NCI-H460 (cell line): ENCODE measurements at places on chromosomes 7 and 10. TPM values are rescaled to one million over a fixed set of nuclear protein-coding genes. Genes with fewer than 3 reads are reported as not detected.

DNA sequence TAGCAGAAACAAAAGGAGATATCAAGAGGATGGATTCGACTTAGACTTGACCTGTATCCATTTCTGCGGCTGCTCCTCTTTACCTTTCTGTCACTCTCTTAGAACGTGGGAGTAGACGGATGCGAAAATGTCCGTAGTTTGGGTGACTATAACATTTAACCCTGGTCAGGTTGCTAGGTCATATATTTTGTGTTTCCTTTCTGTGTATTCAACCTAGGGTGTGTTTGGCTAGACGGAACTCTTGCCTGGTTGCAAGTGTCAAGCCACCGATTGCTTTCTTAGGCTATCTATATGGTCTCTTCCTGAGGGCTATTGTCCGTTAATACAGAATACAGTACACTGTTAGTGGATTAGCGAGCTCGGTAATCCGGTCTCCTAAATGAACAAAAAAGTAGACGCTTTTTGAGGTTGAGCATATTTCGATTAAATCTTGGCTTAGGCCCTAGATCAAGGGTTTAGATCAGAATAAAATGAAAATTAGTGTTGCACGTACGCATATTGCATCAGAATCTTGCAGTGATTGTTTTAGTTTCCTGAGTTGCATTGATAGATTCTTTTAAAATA, 1.2 kb downstream of the PTEN start:
- DNase-seq = no peak

GRCh38 chr7:88299126-88299525, 7.6 kb downstream of the STEAP4 start:
- DNase-seq = no peak

GRCh38 chr7:24725554-24726241, 31.6 kb downstream of the GSDME start:
- no peak for DNase-seq

DNA sequence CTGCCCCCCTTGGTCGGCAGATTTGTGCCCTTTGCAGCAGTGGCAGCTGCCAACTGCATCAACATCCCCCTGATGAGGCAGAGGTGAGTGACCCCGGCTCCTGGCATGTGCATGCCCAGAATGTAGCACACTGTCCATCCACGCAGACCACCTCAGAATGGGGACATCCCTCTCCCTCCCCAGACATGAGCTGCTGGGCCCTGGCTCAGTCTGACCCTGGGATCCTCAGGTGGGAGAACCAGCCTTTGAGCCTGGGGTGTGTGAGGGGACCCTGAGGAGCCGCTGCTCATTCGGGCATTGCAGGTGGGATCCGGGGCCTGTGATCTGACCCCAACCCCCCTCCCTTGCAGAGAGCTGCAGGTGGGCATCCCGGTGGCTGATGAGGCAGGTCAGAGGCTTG, 5.7 kb downstream of the SFXN3 start:
- DNase-seq = no peak

DNA sequence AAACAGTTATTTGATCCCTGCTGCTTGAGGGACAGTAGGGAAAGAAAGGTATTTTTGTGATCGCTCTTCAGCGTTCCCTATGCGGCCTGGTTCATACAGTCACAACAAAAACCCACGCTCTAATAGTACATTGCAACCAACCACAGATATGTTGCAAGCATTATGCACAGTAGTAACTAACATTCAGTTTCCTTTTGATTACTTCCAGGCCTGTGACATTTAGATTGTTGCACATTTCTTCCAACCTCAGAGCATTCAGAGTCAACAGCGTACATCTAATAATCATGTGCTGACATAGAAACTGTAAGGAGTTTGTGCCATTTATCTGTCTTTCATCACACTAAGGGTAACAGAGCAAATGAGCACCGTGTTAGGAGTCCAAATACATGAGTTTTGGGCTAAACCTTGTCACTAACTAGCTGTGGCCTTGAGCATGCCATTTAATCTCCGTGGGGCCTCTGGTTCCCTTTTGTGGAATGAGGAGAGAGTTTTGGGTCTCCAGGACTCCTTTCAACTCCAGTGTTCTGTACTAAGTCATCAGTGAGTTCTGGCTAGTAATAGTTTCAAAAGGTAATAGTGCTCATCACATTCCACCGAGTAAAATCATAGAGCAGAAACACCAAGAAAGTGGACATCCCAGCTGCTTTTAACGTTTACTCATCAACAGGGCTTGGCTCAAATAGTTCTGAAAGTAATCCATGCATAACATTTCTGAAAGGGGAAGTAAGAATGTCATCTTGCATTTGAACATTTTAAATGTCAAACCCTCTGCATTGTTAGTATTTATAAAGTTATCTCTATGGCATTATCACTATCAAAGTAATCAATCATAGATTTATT, 99.0 kb upstream of the FZD1 start:
- DNase-seq = no peak

GRCh38 chr10:124588736-124589490, 127.3 kb downstream of the LHPP start:
- DNase-seq = no peak

GRCh38 chr10:63288170-63288569, 155.0 kb downstream of the NRBF2 start:
- DNase-seq = no peak

DNA sequence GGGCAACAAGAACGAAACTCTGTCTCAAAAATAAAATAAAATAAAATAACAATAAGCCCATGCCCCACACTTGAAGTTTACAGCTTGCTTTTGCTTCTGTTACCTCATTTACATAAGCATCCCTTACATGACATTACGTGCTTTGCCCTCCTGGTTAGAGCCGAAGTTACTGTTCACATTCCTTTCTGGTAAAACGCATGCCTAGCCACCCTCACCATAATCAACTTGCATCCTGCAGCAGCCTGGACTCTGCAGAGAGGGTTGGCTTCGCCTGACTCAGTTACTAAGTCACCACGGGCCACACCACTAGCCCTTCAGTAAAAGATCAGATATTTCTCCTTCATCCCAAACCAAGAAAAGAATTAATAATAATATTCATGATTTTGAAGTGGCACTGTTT, 736.0 kb upstream of the AUTS2 start:
- DNase-seq = no peak

- DNase-seq = no peak
These were observed 11.6 kb upstream of the ADAMTS14 start for GRCh38 chr10:70660722-70661121.

GRCh38 chr10:117226813-117227451, 14.0 kb upstream of the SLC18A2 start:
- DNase-seq = no peak

DNA sequence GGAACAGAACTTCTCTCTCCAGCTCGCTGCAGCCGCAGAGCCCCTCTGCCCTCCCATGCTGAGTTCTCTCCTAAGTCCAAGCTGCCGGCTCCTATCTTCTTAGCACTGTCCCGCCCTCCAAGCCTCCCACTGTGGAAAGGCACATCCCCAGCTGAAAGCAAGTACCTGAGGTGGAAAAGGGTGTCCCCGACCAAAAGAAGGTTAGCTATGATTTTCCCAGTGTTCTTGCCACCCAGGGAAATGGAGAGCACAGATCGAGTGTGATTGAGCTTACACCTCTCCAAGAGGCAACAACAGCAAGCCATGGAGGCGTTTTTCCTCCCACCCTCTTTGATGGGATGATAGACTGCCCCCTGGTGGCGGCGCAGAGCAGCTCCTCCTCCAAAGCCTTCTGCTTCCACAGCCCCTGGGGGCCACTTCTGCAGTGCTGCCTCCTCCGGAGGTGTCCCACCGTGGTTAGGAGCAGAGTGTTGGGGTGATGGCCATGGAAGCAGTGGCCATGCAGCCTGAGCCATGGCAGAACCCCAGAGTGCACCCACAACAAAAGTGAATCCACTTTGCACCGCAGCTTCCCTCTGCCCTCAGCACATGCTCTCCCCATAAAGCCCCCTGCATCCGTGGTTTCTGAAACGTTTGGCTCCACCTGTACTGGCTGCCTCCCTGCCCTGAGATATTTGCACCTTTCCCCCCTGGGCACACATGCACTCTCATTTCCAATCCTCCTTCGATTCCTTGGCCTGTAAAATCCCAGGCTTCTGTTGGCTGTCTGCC, 143.1 kb upstream of the STK17A start:
- peak; percentile 51 for DNase-seq

DNA sequence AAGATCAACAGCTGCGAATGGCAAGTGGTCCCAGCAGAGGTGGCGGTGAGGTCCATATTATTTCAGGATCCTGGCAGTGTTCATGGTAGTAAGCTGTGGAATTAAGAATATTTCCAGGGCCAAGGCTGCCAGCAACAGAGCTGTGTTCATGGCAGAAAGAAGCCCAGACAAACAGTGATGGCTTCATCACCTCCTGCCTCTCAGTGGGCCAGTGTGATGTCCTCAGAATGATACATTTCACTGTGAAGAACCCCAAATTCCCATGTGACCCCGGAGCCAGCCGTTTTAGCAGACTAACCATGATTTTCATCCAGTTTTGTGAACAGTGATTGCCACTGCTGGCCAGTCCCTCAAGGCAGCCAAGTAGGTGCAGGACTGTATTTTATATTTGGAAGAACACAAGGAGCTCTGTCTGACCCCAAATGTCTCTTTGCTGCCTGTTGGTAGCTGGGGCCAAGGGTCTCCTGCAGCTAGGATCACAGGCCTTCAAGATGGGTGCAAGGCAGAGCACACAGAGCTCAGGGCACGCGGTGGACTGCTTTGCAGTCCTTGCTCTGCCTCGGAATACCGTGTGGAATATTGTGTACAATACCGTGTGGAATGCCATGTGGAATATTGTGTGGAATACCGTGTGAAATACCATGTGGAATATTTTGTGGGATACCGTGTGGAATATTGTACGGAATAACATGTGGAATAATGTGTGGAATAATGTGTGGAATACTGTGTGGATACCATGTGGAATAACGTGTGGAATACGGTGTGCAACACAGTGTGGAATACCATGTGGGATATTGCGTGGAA, 132.3 kb upstream of the CHST15 start:
- no peak for DNase-seq

- DNase-seq = no peak
These were observed at the start of gene PLAU for GRCh38 chr10:73910764-73911552. Gene PLAU, plus strand, starts transcription at chr10:73911132. Its CDS starts 424 bp downstream, at chr10:73911556.

GRCh38 chr10:73999703-74000102, 1.8 kb downstream of the VCL start:
- no peak for DNase-seq

DNA sequence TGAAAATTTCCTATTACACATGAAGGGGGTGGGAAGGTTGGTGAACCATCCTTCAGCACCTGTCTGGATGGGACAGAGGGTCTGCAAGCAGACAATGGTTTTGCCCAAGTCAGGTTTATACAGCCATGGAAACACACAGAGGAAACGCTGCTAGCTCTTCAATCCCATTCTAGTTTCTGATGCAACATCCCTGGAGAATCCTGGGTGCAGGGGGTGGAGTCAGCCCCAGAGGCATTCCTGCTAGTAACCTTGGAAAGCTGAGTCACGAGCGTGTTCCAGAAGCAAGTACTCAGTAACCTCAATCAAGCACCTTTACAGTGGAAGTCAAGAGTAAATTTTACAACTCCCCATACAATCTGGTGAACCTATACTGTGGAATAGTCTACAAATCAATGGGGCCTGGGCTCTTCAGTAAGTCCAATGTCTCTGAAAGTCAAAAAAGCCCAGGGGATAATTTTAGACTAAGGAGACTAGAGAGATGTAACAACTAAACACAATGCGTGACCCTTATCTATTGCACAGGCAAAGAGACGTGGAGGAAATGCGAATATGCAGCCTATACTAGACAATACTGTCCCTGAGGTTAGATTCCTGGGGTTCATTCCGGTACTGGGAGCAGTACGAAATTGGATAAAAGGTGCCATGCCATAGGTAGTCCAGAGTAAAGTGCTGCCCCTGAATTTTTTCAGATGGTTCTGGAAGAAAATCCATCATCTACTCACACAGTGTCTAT, 95.4 kb downstream of the ZRANB1 start:
- peak; percentile 95 for DNase-seq

GRCh38 chr7:121810831-121811672, 61.9 kb upstream of the PTPRZ1 start:
- DNase-seq = no peak

GRCh38 chr10:105681051-105681450, 1040.0 kb downstream of the SORCS3 start:
- DNase-seq = no peak

- DNase-seq = no peak
These were observed 161.9 kb downstream of the TCERG1L start for GRCh38 chr10:131149586-131149985.

GRCh38 chr7:129768614-129769399, 157.3 kb downstream of the NRF1 start:
- no peak for DNase-seq

STOX1 gene
- 1.6 and 1.8 TPM in 2 replicates for total RNA-seq

SLC18A3 gene
- not detected in 2 replicates for total RNA-seq

PCGF6 gene
- total RNA-seq = 12.9 and 15.3 TPM in 2 replicates

SFTPA1 gene
- not detected in 2 replicates for total RNA-seq

INTS1 gene
- 43.1 and 48.7 TPM in 2 replicates for total RNA-seq

TACR2 gene
- total RNA-seq = not detected in 2 replicates

MYL10 gene
- total RNA-seq = not detected in 2 replicates

MUC12 gene
- total RNA-seq = 0.30 TPM in 1 of 2 replicates, not detected in the other

CD36 gene
- 0.82 and 0.84 TPM in 2 replicates for total RNA-seq
